ENCODE measurements at places on chromosomes 12 and 14.

- DNase-seq: no peak
Observed at GRCh38 chr14:68041876-68042354, 222.3 kb downstream of the RAD51B start.

DNA sequence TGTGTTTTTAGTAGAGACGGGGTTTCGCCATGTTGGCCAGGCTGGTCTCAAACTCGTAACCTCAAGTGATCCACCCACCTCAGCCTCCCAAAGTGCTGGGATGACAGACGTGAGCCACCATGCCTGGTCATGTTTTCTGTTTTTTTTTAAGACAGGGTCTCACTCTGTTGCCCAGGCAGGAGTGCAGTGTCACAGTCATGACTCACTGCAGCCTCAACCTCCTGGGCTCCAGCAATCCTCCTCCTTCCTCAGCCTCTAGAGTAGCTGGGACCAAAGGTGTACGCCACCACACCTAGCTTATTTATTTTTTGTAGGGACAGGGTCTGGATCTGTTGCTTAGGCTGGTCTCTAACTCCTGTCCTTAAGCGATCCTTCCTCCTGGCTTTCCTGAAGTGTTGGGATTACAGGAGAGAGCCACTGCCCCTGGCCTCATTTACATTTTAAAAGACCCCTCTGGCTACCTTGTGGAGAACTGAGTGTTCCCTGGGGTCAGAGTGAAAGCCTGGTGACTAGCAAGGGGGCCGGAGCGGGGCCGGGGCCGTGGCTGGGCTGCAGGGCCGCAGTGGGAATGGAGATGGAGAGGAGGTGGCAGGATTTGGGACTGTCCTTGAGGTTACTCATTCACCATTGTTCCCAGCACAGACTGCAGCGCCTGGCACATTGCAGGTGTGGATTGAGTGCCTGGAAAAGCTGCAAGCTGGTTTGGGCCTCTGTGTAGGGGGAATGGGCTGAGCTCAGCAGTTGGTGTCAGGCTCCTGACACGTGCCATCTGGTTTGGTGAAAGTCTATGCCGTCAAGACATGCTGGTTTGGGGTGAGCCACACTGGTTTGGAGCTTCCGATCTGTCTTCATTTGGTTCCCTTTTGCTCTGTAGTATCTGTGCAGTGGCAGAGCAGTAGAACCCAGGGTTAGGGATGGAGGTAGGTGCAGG lies 18.1 kb downstream of the KMT5A start:
- DNase-seq: no peak

DNA sequence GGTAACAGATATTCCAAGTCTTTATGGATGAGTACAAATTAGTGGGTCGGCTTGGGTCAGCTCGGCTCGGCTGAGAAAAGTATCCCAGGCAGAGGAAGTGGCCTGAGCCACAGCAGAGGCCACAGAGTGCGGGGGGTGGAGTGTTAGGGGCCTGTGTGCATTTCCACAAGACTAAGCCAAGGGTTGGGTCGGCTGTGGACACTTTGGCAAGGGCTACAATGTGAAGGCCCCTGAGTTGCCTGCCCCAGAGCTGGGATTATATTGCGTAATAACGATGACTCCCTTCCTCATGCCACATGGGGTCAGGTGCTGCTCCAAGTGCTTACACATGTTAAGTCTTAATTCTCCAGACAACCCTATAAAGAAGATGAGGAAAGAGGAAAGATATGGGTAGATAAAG lies 11.4 kb downstream of the EVL start:
- no peak for DNase-seq

DNA sequence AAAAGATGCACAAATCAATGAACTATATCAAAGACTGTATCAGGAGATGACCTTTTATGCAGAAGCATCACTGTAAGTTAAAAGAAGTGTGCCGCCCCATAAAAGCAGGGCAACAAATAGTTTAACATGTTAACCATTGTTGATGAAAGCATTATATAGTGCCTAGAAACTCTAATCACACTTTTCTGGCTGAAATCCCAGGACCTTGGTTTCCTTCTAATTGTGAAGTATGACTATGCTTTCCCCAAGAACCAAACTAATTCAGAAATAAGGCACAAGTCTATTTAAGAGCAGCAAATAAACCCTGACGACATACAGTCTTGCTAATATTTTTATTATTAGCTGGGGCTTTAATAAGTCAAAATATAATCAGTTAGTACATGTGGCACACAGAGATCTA lies 21.7 kb downstream of the RACGAP1 start:
- DNase-seq: no peak

GRCh38 chr12:98893675-98894411 lies 248.8 kb downstream of the APAF1 start:
- DNase-seq: no peak

DNA sequence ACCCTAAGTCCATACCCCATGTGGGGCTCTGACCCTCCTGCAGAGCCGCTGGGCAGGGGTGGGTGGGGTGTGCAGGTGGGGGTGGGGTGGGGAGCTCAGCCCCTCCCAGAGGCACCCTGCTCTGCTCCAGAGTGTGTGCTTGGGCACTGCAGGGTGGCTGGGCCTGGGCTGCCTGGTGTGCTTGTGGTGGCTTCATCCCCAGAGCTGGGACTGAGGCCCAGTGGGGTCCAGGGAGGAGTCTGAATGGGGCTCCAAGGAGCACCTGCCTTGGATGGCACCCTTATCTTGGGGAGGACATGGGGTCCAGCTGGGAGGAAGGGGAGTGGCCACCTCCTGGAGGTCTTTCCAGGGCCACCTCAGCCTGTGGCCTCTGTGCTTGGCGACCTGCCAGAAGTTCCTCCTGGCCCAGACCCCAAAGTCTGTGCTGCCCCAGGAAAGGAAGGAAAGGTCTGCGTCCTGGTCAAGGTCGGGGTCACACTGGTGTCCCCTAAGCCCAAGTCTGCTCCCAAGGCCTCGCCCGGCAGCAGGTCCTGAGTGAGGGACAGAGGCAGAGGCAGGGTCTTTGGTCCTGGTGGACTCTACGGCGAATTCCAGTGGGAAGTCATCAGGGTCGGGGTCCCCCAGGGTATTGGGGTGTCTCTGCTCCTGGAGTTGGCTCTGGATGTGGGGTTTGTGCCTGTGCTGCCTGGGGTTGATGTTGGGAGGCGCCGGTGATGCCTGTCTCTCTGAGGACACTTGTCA lies 373.4 kb downstream of the TMEM121 start:
- no peak for DNase-seq

GRCh38 chr12:121538699-121539061 lies 42.1 kb downstream of the KDM2B start:
- DNase-seq: no peak

DNA sequence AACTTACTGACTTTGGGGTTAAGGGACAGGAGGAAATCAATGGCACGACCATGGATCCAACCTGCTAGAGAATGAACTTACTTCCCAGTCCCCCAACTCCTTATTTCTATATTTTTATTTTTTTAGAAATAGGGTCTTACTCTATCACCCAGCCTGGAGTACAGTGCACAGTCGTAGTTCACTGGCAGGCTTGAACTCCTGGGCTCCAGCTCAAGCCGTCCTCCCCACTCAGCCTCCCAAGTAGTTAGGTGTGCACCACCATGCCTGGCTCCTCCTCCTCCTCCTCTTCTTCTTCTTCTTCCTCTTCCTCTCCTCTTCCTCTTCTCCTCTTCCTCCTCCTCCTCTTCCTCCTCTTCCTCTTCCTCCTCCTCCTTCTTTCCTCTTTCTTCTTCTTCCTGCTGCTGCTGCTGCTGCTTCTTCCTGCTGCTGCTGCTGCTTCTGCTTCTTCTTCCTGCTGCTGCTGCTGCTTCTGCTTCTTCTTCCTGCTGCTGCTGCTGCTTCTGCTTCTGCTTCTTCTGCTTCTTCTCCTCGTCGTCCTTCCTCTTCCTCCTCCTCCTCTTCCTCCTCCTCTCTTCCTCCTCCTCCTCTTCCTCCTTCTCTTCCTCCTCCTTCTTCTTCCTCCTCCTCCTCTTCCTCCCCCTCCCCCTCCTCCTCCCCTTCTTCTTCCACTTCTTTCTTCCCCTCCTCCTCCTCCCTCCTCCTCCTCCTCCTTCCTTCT lies 390.1 kb upstream of the RGS6 start:
- no peak for DNase-seq

- DNase-seq: no peak
Observed at GRCh38 chr14:59252772-59253500, 64.5 kb downstream of the DAAM1 start.

DNA sequence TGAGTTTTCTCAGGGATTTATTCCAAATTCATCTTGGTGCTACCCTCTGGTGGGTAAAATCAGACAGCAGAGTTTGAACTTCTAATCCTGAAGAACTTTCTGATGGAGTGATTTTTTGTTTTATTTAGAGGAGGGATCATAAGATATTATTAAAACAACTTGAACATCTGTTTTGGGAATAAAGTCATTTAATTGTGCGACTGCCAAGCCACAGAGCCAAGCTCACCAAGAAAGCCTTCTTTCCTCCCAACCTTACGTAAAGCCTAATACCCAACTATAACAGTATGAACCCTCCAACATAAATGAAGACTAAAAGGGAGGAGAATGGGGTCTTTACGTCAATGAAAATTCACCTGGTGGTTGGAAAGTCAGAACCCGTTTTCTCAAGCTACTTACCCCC lies 205.5 kb upstream of the IGF1 start:
- DNase-seq: no peak

- no peak for DNase-seq
Observed at GRCh38 chr12:27826076-27826475, 46.0 kb upstream of the MANSC4 start.

DNA sequence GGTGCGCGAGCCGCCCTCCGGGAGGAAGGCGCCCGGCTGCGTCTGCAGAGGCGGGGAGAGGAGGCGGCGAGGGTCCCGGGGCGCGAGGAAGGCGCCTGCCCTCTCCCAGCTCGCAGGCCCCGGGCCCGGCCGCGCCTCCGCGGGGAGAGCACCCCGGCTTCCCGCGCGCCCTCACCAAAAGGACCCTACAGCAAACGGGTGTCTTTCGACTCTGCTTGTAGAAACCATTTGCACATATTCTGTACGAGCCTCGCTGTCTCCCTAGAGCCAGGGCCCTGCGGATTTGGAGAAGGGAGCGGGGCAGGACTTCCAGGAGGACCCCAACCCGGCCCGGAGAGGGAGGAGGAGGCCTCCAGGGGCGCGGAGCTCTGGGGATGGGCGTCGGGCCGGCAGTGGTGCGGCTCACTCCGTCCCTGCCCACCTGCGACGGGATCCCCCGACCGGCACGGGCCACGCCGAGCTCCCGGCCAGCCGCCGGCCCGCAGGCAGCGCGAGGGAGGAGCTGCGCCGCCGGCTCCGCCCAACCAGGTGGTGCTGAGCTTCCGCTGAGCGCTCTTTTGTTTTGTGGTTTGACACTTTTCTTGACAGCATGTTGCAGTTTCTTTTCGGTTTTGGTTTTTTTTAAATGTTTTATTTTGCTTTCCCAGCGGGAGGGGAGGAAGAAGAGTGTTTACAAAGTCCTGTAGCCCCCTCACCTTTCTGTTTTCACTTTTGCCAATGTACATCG lies 103.3 kb upstream of the FKBP4 start:
- peak; percentile 80 for DNase-seq

DNA sequence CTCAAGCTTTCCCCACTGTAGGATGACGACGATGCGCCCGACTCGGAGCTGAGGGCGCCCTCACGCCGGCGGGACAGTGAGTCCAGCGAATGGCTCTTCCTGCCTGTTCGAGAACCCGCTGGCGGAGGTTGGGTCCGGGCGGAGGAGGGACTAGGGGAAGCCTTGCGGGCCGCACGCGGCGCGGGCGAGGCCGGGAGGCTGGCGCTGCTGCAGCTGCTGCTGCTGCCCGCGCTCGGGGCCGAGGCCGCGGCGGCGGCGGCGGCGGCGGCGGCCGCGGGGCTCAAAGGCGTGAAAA lies 1.9 kb downstream of the CCDC177 start:
- no peak for DNase-seq

DNA sequence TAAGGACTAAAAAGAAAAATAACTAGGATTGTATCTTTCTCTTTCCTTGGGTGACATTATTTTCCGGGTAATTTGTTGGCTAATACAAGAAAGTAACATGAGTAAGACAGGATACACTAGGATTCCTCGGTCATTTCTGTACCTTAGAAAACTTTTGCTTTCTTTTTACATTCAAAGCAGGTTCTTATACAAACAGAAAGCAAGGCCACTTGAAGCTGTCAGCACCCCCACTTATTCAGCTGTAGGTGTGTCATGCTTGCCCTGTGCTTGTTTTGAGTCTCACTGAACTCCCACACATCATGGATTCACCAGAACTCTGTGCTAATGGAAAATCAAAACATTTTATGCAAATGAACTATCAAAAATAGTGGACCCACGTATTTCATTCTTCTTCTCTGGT lies 266.8 kb upstream of the CLEC14A start:
- DNase-seq: no peak

DNA sequence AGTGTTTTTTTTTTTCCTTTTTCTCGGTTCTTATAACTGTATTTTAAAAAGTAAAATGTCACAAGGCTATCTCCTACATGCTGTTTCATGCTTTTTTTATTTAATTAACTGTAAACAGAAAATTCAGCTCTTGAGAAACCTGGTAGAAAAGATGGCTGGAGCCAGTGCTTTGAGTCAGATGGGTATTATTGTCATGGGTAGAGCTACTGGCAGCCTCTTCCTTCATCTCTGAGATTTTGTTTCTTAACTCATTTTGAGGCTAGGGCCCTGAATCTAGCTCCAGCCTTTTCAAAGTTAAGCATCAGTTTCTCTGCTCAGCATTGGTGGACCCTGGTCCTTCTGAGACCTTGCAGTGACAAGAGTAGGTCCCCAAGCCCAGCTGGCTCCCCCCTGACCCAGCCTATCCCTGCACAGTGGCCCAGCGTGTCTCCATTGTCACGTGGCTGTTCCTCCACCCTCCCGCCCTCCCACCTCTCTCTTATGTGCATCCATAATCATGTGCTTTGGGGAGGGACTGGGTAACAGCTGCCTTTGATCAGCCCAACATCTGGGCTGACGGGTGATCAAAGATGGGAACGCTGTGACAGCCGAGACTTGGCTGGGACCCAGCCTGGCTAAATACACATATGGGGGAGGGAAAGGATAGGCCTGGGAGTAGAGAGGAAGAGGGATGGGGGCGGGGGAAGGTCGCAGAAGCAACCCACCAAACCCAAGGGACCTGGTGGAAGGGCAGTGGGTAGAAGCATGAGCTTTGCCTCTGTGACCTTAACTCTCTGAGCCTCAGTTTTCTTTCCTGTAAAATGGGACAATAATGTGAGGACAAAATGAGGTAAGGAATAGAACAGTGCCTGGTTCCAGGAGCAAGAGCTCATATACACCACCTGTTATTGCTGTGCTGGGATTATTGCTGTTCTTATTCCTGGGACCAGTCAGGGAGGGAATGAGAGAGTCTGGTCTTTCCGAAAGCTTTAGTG lies 24.4 kb upstream of the RBM19 start:
- DNase-seq: no peak

DNA sequence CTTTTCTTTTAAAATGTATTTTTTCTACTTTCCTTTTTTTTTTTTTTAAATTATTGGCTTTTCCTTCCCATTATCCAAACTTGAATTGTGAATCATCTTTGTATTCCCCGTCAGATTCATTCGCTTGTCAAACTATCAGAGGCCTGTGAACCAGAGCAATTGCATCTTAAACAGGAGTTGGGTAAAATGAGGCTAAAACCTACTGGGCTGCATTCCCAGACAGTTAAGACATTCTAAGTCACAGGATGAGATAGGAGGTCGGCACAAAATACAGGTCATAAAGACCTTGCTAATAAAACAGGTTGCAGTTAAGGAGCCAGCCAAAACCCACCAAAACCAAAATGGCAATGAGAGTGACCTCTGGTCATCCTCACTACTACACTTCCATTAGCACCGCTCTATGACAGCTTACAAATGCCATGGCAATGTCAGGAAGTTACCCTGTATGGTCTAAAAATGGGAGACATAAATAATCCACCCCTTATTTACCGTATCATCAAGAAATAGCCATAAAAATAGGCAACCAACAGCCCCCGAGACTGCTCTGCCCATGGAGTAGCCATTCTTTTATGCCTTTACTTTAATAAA lies 19.9 kb downstream of the FUT8 start:
- no peak for DNase-seq
